ENCODE measurements at places on chromosomes 16 and 17.

GRCh38 chr16:66953462-66954096 is 7.5 kb upstream of the CES3 start:
- DNase-seq: no peak

- peak; percentile 27 for DNase-seq
These were observed 431.3 kb downstream of the MAF start for GRCh38 chr16:79169239-79169638.

GRCh38 chr16:82972331-82972919 is 345.7 kb downstream of the CDH13 start:
- DNase-seq: no peak

DNA sequence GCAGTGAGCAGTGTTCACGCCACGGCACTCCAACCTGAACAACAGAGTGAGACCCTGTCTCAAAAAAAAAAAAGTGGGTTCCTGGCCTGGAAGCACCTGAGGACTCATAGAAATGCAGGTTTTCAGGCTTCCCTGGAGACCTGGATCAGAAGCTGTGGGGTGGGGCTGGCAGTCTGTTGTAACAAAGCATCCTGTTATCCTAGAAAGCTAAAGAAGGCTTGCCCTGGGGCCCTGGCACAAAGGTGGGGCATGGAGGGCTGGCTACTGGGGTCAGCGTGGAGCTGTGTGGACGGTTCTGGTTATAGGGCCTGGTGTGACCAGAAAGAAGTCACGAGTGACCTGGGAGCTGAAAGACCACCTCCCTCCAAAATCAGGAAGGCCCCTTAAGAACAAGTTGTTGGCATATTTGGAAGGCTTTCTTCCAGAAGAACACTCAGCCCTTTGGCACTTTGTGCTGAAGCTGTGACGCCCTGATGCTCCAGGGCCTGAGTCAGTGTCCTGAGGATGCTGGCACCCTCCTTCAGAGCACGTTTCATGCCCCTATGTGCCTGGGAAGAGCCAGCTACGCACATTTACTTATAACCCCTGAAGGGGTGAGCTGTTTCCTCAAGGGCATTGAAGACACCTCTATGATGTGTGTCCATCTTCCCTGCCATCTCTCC is 6.2 kb downstream of the CRISPLD2 start:
- DNase-seq: no peak

- DNase-seq: no peak
These were observed 2.1 kb upstream of the CAMKK1 start for GRCh38 chr17:3894911-3895343.

DNA sequence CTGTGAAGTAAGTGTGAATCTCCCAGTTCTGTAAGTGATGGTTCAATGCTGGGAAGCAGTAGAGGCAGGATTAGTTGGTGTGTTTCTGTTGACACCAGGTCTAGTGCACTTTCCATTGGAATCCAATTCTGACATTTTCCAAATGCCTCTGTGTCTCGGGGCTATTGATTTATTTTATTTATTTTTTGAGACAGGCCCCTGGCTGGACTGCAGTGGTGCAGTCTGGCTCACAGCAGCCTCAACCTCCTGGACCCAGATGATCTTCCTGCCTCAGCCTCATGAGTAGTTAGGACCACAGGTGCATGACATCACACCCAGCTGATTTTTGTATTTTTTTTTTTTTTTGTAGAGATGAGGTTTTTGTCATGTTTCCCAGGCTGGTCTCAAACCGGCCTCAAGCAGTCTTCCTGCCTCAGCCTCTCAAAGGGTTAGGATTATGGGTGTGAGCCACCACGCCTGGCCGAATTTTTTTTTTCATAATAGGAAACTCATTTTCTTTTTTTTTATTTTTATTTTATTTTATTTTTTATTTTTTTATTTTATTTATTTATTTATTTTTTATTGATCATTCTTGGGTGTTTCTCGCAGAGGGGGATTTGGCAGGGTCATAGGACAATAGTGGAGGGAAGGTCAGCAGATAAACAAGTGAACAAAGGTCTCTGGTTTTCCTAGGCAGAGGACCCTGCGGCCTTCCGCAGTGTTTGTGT is 61.7 kb downstream of the YPEL2 start:
- no peak for DNase-seq

GRCh38 chr17:8337802-8338752 is 1.6 kb upstream of the ODF4 start:
- no peak for DNase-seq

- no peak for DNase-seq
These were observed 22.2 kb downstream of the CLTC start for GRCh38 chr17:59641799-59642484.

GRCh38 chr17:82496529-82497434 is 22.8 kb upstream of the FOXK2 start:
- DNase-seq: peak; percentile 88

DNA sequence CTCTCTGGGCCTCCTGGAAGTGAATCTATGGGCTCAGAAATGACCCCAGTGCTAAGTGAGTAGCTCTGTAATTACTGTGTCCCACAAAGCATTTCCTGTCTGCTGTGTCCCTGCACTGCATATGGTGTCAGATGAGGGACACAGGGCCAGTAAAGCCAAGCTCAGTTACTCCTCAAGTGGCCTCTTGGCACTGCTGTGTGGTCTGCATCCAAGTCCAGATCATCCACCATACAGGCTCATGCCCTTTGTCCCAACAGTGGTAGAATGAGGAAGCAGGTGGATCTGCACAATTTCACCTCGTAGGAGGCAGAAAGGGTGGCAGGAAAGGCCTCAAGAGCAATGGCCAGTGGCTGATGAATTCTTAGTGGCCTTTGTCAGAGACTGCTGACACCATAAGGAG is 146.8 kb downstream of the SOX9 start:
- no peak for DNase-seq

- DNase-seq: peak; percentile 95
These were observed 11.4 kb upstream of the AURKB start for GRCh38 chr17:8221663-8222379.

DNA sequence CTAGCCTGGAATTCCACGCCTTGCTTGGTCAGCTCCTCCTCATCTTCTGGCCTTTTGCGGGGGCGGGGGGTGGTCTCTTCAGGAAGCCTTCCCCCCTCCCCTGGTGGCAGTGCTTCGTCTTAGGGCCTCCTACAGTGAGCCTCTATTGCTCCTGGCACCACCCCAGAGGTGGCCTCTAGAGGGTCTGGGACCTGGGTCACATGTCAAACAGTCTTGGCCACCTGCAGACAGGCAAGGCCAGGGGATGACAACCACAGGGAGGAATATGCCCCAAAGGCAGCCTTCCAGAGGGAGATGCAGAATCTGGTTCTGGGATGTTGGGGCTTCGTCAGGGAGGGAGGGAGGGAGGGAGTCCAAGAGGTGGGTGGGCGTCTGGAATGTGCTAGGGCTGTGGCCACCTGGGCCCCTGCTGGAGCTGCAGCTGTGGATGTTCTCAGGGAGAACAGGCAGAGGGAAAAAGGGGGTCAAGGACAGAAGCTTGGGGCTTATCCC is 50.6 kb downstream of the SMPD3 start:
- DNase-seq: no peak

DNA sequence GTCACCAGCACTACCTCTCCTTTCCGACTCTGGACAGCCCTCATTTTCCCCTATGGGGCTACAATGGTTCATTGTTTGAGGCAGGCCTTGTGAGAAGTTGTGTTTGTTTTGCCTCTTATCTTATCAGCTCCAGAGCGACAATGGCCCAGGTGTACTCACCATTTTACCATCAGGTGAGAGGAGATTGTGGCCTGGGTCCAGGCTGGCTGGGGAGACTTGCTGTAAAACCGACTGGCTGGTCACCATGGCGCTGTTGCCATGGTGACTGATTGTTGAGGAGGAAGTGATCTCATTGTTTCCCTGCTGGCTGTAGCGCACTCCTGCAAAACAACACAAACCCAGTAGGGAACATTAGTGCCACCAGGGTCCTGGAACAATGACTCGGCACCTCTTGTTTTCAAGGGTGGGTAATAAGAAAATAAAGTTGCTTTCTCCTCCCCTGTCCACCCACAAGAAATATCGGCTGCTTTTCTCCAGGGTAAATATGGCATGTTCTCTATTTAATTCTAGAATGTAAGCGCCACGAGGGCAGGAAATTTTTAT is 34.4 kb downstream of the HNF1B start:
- DNase-seq: no peak

GRCh38 chr17:43650471-43650870 is 11.3 kb downstream of the MEOX1 start:
- DNase-seq: no peak

DNA sequence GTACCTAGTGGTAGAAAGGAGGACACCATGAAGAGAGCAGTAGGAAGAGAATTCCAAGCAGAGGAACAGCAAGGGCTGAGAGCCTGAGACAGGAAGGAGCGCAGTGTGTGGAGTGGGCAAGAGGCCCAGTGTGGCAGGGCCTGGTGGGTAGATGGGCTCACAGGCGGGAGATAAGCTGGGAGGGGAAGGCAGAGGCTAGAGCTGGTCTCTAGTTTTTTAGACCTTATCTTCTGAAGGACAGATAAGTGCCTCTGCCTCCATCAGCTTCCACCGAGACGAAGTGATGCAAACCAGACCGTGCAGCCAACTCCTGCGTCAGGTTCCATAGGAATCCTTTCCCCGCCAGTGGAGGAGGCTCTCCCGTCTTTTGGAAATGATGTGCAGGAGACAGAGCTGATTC is 33.6 kb downstream of the CDH1 start:
- no peak for DNase-seq

GRCh38 chr17:4249452-4250029 is 14.2 kb downstream of the ANKFY1 start:
- no peak for DNase-seq

DNA sequence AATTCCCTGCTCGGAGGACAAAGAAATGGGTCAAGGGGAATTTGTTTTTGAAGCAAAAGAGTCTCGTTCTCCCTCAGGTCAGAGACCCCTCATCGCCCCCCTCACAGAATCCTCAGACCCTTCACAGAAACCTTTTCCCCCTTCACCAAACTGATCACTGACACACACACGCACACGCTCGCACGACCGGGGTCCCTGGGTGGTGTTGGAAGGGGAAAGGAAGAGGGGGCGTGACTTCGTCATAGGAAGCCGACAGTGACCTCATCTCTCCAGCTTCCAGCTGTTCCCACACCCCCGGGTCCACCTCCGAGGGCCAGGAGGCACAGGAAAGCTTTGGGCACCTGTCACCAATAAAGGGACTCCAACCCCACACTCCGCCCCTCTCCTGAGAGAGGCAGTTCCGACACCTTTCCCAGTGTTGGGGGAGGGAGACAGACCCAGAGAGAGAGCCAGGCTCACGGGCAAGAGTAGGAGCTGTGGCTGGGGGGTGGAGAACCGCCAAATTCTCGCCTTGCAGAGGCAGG is 1.2 kb downstream of the ASGR1 start:
- no peak for DNase-seq

DNA sequence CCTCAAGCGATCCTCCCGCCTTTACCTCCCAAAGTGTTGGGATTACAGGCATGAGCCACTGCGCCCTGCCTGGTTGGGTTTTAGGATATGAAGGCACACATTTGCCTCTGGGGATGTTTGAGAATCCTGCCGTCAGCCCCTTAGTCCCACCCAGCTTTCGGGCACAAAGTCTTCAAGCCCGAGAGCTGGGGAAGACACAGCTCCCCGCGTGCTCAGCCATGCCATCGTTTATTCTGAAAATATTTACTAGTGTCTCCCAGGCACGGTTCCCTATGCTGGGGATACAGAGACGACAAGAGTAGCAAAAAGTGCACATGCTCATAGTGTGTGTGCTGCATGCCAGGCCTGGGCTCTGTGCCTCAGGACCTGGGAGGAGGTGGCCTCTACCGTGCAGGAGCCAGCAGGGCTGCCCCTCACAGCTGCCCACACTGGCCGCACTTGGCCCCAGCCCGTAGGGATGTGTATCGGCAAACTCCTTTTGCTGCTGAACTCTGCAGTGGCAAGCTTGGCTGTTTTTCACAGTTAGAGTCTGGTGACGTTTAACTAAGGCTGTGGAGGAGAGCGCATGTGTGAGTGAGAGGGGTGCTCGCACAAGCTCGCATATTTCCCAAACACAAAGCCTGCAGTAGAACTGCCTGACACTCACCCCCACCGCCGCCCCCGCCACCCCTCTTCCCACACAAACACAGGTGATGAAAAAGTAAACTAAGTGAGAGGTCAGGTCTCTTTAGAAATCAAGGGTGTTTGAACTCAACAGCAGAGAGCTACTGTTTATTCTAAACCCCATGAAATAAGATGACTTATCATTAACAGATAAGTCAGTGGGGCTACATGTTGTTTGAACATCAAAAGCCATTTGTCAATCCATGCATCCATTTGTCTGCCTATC is 266.4 kb downstream of the MRTFB start:
- no peak for DNase-seq

GRCh38 chr16:50699326-50700159 is 6.1 kb downstream of the NOD2 start:
- no peak for DNase-seq

- no peak for DNase-seq
These were observed 4.7 kb downstream of the KRABD2 start for GRCh38 chr17:8371786-8372185.

DNA sequence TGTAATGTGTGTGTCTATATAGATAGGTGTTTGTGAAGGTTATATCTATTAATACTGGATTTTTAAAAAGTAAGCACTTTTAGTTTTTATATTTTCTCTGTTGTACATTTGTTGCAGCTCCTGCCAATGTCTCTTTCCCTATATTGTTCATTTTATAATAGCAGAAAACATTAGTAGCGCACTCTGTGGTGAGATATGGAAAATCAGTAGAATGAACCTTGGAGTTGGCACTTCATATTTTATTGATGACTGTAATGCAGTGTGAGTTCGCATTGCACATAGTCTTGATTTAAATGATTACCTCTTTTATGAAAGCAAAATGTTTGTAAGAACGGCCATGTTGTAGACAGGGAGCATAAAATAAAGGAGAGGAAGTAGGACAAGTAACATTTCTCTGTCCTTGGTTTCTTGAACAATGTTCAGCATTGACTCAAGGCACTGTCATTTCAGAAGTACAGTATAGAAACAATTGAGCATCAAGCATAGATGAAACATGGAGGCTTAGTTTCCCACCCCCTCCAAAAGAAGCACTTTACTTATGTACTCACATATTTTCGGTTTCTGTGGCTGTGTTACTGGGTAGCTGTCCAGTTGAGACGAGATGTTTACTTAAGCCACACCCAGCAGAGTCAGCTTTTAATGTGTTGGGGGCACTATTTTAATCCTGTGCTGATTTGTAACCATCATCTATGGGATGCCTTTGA is 74.0 kb downstream of the TANC2 start:
- DNase-seq: no peak

GRCh38 chr16:74035816-74036215 is 260.8 kb upstream of the PSMD7 start:
- DNase-seq: no peak

DNA sequence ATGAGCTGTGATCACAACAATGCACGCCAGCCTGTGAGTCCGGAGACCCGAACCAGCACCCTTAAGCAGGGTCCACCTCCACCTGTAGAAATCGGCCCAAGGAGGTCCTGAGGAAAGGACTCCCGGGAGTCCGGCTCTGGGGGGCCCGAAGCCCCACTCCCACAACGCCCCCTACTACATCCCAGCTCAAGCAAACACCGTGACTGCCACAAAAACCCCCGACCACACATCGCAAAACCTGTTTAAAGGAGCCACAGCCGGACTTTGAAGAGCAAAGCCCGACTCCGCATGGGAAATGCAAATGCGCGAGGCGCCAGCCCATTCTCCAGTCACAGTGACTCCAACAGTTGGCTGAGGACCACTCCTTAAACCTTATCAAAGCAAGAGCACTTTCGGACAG is 682.4 kb downstream of the KCNJ18 start:
- DNase-seq: no peak
